ENCODE measurements at places on chromosomes 2 and 18.

DNA sequence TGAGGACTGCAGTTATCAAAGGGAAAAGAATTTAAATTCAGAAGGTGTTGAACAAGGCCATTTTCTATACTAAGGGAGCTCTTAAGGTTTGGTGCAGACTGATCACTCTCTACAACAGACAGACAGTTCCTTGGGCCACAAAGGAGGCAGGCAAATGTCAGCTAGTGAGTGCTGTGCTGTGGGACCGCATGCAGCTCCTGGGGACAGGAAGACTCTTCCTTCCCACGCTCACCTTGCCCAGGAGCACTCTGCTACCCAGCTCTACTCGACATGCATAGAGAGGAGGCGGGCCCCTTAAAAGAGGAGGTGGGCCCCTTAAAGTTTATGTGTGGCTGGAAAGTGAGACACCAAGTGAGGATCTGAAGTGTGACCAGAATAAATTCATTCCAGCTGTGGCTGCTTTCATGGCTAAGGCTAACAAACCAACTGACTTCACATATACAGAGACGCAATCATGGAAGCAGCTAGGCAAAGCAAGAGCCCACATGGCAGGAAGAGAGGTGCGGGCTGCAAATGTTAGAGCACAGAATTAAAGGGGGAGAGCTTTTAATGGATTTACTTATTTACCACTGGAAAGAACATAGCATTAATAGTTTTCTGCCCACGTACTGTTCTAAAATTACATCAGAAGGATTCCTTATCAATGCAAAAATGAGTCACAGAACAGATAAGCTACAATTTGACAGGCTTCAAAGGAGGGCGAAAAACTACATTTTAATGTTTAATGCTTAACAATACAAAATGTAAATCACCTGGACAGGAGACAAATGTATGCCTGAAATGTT is 101.4 kb upstream of the RNU4ATAC start:
- DNase-seq, result no peak

DNA sequence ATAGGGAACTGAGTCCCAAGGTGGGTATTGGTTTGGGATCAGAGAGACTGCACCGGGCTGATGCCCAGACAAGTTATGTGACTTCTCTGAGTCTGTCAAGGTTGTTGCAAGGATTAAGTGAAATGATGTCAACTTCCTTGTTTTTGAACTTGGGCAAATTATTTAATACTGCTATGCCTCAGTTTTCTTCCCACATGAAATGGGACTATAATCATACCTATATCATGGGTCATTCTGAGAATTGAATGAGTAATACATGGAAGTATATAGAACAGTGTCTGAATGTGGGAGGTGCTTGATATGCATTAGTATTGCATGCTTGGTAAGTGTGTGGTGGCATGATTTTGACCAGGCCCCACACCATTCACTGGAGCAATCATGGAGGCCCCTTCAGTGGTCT is 99.0 kb downstream of the PRKCE start:
- no peak for DNase-seq

- no peak for DNase-seq
Measured at GRCh38 chr2:65957886-65958285, 477.0 kb upstream of the MEIS1 start.

DNA sequence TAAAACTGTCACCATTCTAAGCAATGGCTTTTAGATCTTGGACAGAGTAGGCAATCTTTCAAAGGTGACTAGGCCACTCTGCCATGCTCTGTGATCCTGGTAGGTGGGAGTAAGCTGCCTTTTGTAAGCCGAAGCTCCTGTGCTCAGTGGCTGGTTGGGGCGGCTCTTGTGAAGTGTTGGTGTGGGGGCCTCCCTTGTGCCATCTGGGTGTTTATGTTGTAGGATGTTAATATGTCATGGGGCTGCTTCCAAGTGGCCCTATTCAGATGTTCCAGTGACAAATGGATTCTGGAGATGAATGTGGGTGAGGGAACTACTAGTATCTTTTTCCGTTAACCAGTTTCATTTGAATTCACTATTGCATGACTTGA is 116.8 kb upstream of the SPRED2 start:
- no peak for DNase-seq

GRCh38 chr2:176704282-176704858 is 435.1 kb downstream of the MTX2 start:
- DNase-seq, result no peak

DNA sequence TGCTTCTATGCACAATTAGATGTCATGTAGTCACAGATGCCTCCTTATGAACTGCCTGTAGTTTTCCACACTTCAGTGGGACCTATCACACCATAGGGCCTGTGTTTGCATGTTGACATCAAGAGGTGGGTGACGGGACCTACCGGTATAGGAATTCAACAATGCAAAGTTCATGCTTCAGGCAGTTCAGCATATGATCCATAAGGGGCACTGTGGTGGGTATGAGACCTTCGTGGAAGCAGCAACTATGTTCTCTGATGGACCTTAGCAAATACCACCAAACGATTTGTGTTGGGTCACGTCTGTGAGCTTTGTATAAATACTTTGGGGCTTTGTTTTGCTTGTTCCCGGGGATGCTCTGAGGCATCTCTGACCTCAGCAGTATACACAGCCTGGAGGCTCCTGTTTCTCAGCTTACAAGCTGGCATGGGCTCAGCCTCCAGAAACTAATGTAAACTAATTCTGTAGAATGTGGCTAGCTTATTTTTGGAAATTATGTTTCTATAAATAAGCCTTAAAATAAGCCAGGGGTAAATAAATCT is 111.6 kb downstream of the DTNA start:
- DNase-seq, result no peak

- DNase-seq, result no peak
Measured at GRCh38 chr2:234305846-234306245, 191.0 kb downstream of the ARL4C start.

DNA sequence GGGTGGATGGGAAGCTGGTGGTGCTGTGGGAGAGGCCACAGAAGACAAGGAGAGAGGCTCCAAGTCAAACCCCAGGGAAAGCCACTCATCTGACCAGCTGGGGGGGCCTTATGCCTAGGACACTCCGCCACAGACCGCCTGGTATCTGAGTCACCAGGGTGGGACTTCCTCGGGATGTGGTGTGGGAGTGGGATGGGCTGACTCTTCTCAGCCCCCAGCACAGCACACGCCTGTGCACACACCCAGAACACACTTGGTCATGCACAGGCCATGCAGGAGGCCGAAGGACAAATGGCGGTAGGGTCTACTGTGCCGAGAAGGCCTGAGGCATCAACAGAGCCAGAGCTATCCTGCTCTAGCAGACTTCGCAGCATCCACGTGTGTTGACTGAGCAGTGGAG is 136.4 kb downstream of the INHBB start:
- DNase-seq, result no peak

GRCh38 chr2:128487650-128488387 is 169.2 kb upstream of the HS6ST1 start:
- no peak for DNase-seq

GRCh38 chr2:200662727-200663126 is 76.9 kb downstream of the AOX1 start:
- DNase-seq, result no peak

DNA sequence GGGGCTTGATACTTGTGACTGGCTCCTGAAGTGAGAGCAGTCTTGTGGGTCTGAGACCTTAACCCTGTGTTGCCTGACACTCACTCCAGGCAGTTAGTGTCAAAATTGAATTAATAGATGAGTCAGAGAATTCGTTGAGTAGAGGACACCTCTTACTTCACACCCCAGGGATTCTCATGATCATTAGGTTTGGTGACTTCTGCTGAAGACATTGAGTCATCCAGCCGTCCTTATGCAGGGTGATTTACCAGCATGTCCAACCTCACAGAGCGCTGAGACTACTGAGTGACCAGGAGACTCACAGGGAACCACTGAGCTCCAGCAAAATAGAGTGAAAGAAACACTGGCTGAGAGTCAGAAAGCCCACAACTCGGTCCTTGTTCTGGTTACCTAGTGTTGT is 36.0 kb upstream of the EVA1A start:
- no peak for DNase-seq

GRCh38 chr2:9291331-9291730 is 84.7 kb downstream of the ASAP2 start:
- no peak for DNase-seq

DNA sequence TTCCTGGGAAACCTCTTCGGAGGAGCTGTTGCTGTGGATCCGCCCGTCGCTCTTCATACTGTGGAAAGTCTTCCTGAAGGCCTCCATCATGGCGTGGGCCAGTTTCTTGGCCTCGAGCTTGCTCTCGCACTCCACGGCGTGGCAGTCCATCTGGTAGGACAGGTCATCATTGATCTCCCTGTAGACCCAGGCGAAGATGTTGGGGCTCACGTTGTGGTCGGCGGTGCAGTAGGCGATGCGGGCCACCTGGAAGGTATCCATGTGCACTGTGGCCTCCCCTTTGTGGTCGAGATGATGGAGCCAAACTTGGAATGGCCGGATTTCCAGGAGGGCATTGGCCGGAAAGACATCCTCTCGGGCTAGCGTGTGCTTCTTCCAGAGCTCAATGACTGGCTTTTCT is 245.4 kb downstream of the PID1 start:
- no peak for DNase-seq

GRCh38 chr18:402129-402528 is 98.4 kb downstream of the COLEC12 start:
- no peak for DNase-seq

DNA sequence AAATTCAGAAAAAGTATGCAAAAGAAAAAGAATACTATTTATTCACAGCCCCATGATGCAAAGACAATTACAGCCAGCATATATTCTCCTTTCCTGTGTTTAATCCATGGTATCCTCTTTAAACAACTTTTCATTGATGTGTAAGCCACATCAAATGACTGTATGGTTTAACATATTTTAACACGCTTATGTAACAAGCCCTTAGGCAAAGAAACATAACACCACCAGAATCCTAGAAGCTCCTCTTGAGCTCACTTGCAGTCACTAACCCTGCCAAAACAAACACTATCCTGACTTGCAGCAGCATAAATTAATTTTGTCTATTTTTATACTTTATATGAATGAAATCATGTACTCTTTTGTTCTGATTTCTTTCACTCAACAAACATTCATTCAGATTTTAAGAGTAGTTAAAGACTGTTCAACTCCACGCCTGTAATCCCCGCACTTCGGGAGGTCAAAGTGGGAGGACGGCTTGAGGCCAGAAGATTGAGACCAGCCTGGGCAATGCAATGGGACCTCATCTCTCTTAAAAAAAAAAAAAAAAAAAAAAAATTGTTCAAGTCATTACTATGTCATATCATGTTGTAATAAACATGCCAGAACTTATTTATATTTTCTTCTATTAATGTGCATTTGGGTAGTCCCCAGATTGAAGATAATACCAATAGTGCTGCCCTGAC is 226.3 kb downstream of the NBAS start:
- no peak for DNase-seq

Data from stimulated activated CD4-positive, alpha-beta T cell treated with anti-CD3 and anti-CD28 coated beads, Interleukin-1b, Interleukin-23, amount 100 ng/mL, for 1 hour (primary cell).